ENCODE measurements at places on chromosomes 7 and 10.

- no peak for DNase-seq
Measured at GRCh38 chr10:93436591-93437085, 45.5 kb downstream of the MYOF start.

DNA sequence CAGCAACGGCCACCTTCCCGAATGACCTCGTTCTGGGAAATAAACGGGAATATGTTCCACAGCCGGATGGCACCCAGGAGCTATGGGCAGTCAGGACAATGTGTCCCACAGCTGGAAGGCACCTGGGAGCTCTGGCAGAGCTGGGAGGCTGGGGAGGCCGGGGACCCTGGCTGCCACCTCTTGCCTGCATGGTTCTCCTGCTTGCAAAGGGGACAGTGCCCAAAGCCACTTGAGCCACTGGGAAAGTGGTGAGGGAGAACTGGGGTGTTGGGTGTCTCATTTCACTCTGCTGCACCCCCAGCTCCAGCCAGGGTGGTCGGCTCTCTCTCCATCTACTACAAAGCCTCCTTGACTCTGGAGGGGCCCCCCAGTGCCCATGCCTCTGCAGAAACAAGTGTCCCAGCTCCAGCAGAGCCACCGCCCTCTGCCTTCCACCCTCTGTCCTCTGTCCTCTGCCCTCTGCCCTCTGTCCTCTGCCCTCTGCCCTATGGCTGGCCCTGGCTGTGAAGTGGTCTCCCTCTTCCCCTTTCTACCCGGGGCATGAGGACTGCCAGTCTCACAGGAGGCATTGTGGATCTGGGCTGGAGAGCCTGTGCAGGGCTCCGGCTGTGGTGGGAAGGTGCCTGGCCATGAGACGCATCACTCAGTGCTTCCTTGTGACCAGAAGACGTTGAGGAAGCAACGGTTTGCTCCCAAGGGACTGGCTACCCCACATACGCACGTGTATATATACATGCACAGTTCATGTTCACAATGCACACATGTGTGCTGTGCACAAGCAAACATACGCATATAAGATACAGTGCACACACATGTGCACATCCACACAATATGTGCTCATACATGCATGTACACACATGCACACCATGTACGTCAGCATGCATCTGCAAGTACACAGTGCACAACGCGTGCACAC, 21.5 kb upstream of the INPP5A start:
- no peak for DNase-seq

- no peak for DNase-seq
Measured at GRCh38 chr10:36448760-36449691, 676.4 kb upstream of the ANKRD30A start.

DNA sequence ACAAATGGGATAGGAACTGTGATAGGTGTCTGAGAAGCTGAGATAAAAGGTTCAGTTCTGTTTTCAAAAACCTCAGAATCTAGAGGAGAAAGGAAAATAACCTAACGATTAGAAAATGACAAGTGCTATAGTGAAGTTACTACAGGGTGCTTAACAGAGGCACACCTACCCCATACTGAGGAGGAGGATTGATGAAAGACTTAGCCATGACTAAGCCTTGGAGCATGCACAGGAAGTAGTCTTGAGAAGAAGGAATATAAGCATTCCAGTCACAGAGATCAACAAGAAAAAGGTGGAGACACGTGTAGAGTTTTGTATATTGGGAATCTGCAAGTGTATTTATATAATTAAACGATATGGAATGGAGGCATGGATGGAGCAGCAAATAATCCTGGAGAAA, 1225.5 kb upstream of the CELF2 start:
- no peak for DNase-seq

DNA sequence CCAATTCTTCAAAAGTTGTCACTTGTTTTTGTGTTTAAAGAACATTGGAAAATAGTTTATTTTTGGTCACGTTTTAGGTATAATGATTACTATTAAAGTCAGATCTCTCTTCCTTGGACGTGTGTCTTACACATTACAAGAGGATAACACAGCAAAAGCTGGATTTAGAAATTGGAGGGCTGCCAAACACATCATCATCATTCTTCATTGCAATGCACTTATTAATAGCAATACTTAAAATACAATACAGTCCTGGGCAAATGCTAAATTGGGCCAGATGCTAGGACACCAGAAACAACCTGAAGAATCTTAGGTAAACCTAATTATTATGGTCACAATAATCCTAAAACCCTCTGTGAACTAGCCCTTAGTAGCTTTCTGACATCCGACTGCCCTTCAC, 303.6 kb downstream of the DGKB start:
- no peak for DNase-seq

GRCh38 chr10:31617133-31617532, 298.1 kb downstream of the ZEB1 start:
- DNase-seq: no peak

GRCh38 chr10:84179059-84179710, 5.6 kb downstream of the GPR15LG start:
- no peak for DNase-seq

- no peak for DNase-seq
Measured at GRCh38 chr7:99012722-99013121, 131.2 kb downstream of the SMURF1 start.

GRCh38 chr7:107147464-107148393, 21.1 kb upstream of the HBP1 start:
- no peak for DNase-seq

GRCh38 chr7:76304888-76305375, 2.5 kb downstream of the HSPB1 start:
- no peak for DNase-seq

DNA sequence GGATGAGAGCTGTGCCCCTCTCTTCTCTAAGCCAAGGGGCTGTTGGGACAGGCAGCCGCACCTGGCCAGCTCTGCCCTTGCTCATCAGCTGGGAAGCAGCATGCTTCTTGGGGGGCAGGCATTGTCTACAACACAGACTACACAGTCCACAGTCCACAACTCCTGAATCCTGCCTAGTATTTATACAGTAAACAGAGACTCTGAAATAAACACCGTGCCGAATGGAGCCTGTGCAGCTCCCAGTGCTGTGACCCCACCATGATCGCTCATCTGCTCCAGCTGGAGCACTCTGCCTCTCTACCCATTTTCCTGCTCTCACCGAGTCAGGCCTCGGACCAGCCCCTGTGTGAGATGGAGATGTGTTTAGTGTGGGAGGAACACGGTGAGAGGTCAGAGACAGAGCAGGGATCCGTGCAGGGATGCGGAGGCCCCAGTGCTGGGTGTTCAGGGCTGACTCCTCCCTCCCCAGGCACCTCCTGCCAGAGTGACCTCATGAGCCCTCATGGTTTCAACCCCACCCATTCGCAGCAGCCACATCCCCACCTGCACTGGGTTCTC, 608.0 kb downstream of the DNAJB6 start:
- DNase-seq: no peak

DNA sequence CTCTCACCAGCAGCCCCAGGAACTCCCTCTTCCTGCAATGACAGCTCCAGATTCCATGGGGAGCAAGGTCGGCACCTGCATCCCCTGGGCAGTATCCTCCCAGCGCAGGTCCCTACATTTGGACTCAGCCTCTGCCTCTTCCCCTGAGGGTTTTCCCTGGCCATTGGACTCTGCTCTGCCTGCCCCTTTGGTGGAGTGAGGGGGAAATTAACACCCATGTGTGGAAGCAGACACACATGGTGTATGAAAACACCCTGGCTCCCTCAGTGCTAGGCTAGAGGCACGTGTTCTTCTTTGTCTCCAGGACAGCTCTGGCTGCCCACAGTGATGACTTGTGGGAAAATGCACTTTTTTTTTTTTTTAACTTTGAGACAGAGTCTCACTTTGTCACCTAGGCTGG, 8.4 kb downstream of the PRF1 start:
- DNase-seq: no peak

GRCh38 chr7:89332026-89332425, 536.5 kb upstream of the TEX47 start:
- no peak for DNase-seq
